Left lung (tissue), 14 donors: ENCODE measurements at places on chromosomes 2 and 18. TPM values are rescaled to one million over a fixed set of nuclear protein-coding genes. Genes with fewer than 3 reads are reported as not detected.

DNA sequence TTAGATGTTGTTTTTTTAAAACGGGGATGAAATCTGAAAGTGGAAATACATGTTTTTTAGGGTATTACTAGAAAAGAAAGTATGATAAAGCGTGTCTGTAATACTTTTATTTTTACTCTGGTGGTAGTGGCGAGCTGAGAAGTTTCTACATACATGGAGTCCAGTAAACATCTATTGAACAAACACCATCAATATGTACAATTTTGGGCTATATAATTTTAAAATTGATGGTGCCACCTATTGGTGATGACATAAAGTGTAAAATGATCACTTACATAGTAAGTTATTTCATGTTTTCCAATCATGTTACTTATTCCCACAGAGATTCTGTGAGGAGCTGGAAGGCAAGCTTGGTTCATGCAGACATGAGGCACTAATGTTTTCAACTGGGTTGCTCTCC lies 31.5 kb upstream of the NFE2L2 start:
- H3K27me3 ChIP-seq: no peaks in the 10 kb centered on the region
- no peak overlapping the region for H3K27ac ChIP-seq
- H3K4me1 ChIP-seq: peaks cover 7% of the 10 kb centered on the region
- H3K4me3 ChIP-seq: no peak overlapping the region

Gene CFLAR
- 278 TPM for total RNA-seq

- no peak overlapping the region for H3K27ac ChIP-seq
- H3K4me1 ChIP-seq: no peaks in the 10 kb centered on the region
- H3K4me3 ChIP-seq: no peak overlapping the region
Observed at GRCh38 chr2:184006998-184007397, 591.3 kb upstream of the ZNF804A start.

Gene SLC9A4
- not detected for total RNA-seq

GRCh38 chr2:23904692-23905091 lies 22.2 kb downstream of the ATAD2B start:
- no peaks in the 10 kb centered on the region for H3K36me3 ChIP-seq
- H3K27me3 ChIP-seq: no peaks in the 10 kb centered on the region
- no peak overlapping the region for H3K4me3 ChIP-seq

- no peak for DNase-seq
- H3K4me3 ChIP-seq: no peak overlapping the region
- peak overlapping the region; percentile 65 for H3K27ac ChIP-seq
- no peaks in the 10 kb centered on the region for H3K36me3 ChIP-seq
- H3K4me1 ChIP-seq: peaks cover 21% of the 10 kb centered on the region
Observed at GRCh38 chr18:58887613-58887963, 22.9 kb downstream of the ZNF532 start.

- H3K27ac ChIP-seq: no peak overlapping the region
- H3K36me3 ChIP-seq: no peaks in the 10 kb centered on the region
- H3K4me3 ChIP-seq: no peak overlapping the region
Observed at GRCh38 chr2:224175538-224175937, 136.5 kb upstream of the SERPINE2 start.

DNA sequence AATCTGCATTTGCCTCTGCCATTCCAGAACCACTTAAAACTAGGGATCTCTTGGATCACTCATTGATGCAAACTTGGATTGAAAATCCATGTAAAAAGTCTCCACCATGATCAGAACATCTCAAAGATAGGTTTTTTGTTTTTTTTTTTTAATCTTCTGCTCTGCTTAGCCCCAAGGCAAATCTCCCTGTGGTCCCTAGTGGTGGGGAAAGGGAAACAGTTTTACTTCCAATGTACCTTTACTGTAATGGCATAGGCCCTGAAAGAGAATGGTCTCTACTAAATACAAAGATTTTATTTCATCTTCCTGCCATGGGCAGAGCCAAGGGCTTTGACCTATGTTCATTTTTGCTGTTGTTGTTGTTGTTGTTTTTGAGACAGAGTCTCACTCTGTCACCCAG lies 78.4 kb downstream of the KANSL1L start:
- no peaks in the 10 kb centered on the region for H3K4me1 ChIP-seq
- no peak for DNase-seq
- H3K27me3 ChIP-seq: no peaks in the 10 kb centered on the region
- no peak overlapping the region for H3K4me3 ChIP-seq

Gene SNORC
- 2.2 TPM for total RNA-seq

DNA sequence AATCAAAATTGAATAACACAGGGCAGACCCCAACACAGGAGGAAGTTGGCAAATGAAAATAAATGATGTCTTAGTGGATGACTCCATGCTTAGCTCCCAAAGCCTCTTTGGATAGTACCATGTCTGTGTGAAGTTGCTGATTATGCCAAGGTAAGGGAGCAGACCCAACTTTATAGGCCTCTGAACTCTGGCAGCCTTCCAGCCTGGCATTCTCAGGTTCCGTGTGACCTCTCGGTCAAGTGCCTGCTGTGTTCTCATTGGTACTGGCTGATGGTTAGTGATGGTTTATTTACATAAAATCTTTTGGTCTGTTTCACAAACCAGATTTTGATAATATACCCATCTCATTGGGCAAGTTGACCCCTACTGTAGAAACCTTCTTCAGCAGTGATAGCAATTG lies 112.2 kb upstream of the TTC39C start:
- DNase-seq: no peak
- H3K4me1 ChIP-seq: no peaks in the 10 kb centered on the region
- no peaks in the 10 kb centered on the region for H3K27me3 ChIP-seq
- H3K4me3 ChIP-seq: no peak overlapping the region

Gene VAMP8
- total RNA-seq: 250 TPM

GRCh38 chr18:8063733-8064132 lies 496.6 kb downstream of the PTPRM start:
- H3K27ac ChIP-seq: no peak overlapping the region
- H3K36me3 ChIP-seq: no peaks in the 10 kb centered on the region
- no peaks in the 10 kb centered on the region for H3K27me3 ChIP-seq
- H3K4me3 ChIP-seq: no peak overlapping the region

GRCh38 chr18:50090370-50091312 lies 104.3 kb downstream of the MYO5B start:
- no peak for DNase-seq
- no peaks in the 10 kb centered on the region for H3K27me3 ChIP-seq
- H3K27ac ChIP-seq: no peak overlapping the region
- no peak overlapping the region for H3K4me3 ChIP-seq
- H3K36me3 ChIP-seq: no peaks in the 10 kb centered on the region

DNA sequence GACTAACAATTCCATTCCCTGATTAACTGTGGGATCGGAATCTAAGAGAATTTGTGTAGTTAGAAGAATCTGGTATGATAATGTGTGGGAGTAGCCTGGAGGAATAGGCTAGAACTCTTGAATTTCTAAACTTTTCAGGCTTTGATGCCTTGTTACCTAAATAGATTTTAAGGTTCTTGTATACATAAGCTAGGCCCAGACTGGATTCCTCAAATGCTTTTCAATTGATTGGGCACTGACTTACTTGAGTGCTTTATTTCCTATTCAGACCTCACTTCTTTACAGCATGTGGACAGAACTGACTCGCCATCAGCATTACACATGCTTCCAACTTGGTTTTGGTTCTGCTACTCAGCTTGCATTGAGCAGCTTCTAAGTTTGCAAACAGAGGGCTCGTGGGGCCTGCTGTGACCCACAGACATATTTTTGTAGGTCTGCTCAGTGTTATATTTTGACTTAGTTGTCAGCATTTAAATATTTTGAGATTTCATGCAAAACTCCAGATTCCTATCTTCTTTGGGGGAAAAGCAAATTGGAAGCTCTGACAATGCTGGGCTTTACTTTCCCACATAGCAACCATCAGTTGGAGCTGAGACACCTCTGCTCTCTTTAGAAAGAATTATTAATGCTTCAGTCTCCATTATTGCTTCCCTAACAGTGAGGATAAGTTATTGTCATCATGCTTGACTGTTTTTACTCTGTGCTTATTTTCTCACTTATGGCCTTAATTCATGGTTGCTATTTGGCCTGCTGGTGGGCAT lies 5.7 kb downstream of the PARD3B start:
- no peak overlapping the region for H3K4me3 ChIP-seq
- H3K4me1 ChIP-seq: peaks cover 9% of the 10 kb centered on the region
- no peaks in the 10 kb centered on the region for H3K36me3 ChIP-seq
- no peak for DNase-seq

DNA sequence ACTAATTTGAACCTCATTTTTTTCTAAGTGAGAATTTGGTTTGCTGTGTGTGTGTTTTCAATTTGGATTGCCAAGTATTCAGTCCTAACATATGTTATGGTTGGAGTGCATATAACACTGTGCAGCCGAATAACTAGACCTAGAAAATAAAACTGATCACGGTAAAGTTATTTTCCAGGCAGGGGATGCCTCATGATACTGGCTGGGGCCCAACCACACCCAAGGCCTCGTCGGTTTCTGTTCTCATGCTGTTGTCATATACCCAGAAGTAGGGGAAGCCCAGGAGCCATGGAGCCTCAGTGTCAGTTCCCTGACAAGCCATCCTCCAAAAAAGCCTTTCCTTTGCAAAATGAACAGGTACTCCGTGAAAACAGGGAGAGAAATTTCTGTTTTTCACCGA lies 160.2 kb downstream of the GBX2 start:
- no peak for DNase-seq
- no peak overlapping the region for H3K27ac ChIP-seq
- no peaks in the 10 kb centered on the region for H3K27me3 ChIP-seq
- H3K36me3 ChIP-seq: no peaks in the 10 kb centered on the region
- H3K4me3 ChIP-seq: no peak overlapping the region

Gene PLGLB1
- total RNA-seq: 2.6 TPM

DNA sequence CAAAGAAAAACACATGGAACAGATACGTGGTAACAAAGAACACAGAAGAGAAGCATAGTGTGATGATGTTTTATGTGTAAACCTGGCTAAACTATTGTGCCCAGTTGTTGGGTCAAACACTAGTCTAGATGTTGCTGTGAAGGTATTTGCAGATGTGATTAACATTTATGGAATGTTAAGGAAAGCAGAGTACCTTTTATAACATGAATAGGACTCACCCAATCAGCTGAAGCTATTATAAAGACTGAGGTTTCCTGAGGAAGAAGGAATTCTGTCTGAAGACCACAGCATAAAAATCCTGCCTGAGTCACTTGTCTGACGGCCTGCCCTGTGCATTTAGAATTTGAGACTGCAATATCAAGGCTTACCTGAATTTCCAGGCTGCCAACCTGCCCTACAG lies 253.1 kb downstream of the DYM start:
- H3K36me3 ChIP-seq: no peaks in the 10 kb centered on the region
- DNase-seq: no peak
- H3K27me3 ChIP-seq: no peaks in the 10 kb centered on the region
- H3K27ac ChIP-seq: no peak overlapping the region
- H3K4me3 ChIP-seq: no peak overlapping the region

Gene REG3A
- total RNA-seq: not detected

- peak overlapping the region; percentile 67 for H3K4me3 ChIP-seq
- H3K4me1 ChIP-seq: peaks cover 12% of the 10 kb centered on the region
- H3K27ac ChIP-seq: peak overlapping the region; percentile 96
- no peaks in the 10 kb centered on the region for H3K27me3 ChIP-seq
- DNase-seq: peak; percentile 46
- H3K36me3 ChIP-seq: no peaks in the 10 kb centered on the region
Observed at GRCh38 chr18:2656237-2656980, 883 bp downstream of the SMCHD1 start.

DNA sequence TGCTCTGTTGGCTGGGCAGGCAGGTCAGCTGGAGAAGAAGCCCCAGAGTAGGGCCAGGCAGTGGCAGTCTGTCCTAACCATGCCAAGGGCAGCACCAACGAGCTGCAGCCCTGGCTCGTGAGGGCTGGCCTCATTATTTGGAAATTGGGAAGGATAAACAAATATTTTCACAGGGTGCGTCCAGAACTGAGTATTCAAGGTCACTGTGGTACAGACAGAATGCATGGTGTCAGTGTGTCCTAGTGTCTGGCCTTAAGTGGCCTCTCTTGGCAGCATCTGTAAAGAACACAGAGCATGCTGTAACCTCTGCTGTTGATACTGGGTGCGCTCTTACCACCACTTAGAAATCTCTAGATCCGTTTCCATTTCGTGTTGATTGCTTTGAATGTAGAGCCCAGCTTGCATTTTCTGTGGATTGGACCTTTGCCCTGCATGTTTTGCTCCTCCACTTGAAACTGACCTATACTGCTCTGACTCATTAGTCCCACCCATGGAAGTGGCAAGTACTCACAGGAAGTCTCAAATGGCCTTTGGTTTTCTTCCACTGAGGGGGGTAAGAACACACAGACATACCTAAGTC lies 88.2 kb downstream of the GREB1L start:
- no peaks in the 10 kb centered on the region for H3K27me3 ChIP-seq
- H3K4me1 ChIP-seq: no peaks in the 10 kb centered on the region
- H3K27ac ChIP-seq: no peak overlapping the region

- no peak for DNase-seq
- no peaks in the 10 kb centered on the region for H3K27me3 ChIP-seq
- no peak overlapping the region for H3K27ac ChIP-seq
- no peaks in the 10 kb centered on the region for H3K36me3 ChIP-seq
Observed at GRCh38 chr2:4891394-4891793, 800.8 kb upstream of the SOX11 start.

DNA sequence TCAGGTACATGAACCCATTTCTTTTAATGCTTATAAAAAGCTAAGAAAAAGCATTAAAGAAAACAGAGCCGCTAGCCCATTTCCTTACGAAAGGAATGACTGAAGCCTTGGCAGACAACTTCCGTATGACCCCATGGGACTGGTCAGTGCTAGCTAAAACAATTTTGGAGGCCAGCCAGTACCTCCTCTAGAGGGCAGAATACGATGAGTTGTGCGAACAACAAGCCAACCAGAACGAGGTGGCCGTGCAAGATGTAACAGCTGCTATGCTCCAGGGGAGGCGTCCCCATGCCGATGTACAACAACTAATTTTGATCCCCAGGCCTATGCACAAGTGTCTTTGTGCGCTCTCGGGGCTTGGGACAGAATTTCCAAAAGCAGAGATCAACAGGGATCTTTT lies 16.7 kb downstream of the MAP3K2 start:
- no peak for DNase-seq
- H3K27me3 ChIP-seq: no peaks in the 10 kb centered on the region
- H3K27ac ChIP-seq: no peak overlapping the region
- H3K4me3 ChIP-seq: no peak overlapping the region
- H3K4me1 ChIP-seq: no peaks in the 10 kb centered on the region

Gene FEV
- total RNA-seq: not detected

- peak overlapping the region; percentile 23 for H3K4me3 ChIP-seq
- no peaks in the 10 kb centered on the region for H3K36me3 ChIP-seq
- peaks cover 13% of the 10 kb centered on the region for H3K4me1 ChIP-seq
- DNase-seq: peak; percentile 78
- peaks cover 100% of the 10 kb centered on the region for H3K27me3 ChIP-seq
Observed at GRCh38 chr2:72917877-72918553, 696 bp downstream of the EMX1 start.

DNA sequence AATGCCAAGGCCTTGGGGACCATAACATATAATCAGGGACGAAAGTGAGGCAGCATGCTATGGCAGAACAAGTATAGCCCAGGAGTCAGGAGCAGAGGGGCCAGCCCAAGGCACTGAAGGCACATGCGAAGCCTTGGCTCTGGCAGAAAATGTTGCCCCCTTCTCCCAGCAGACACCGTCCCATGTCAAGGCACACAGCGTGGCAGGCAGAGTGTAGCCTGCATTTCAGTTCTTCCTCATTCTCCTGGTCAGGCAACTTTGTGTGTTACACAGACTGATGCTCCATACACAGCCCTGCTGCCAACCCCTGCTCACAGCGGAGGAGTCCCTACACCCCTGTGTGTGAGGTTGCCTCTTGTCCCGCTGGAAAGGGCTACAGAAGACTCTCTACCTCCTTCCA lies 480.8 kb downstream of the BCL11A start:
- H3K27ac ChIP-seq: no peak overlapping the region
- no peaks in the 10 kb centered on the region for H3K36me3 ChIP-seq
- H3K27me3 ChIP-seq: no peaks in the 10 kb centered on the region

GRCh38 chr18:2108591-2108990 lies 462.7 kb downstream of the METTL4 start:
- H3K27me3 ChIP-seq: no peaks in the 10 kb centered on the region
- no peak for DNase-seq
- H3K4me1 ChIP-seq: no peaks in the 10 kb centered on the region
- H3K27ac ChIP-seq: no peak overlapping the region
